HFFc6 (cell line): ENCODE measurements at places on chromosomes 13 and 19. TPM values are rescaled to one million over a fixed set of nuclear protein-coding genes. Genes with fewer than 3 reads are reported as not detected.

DNA sequence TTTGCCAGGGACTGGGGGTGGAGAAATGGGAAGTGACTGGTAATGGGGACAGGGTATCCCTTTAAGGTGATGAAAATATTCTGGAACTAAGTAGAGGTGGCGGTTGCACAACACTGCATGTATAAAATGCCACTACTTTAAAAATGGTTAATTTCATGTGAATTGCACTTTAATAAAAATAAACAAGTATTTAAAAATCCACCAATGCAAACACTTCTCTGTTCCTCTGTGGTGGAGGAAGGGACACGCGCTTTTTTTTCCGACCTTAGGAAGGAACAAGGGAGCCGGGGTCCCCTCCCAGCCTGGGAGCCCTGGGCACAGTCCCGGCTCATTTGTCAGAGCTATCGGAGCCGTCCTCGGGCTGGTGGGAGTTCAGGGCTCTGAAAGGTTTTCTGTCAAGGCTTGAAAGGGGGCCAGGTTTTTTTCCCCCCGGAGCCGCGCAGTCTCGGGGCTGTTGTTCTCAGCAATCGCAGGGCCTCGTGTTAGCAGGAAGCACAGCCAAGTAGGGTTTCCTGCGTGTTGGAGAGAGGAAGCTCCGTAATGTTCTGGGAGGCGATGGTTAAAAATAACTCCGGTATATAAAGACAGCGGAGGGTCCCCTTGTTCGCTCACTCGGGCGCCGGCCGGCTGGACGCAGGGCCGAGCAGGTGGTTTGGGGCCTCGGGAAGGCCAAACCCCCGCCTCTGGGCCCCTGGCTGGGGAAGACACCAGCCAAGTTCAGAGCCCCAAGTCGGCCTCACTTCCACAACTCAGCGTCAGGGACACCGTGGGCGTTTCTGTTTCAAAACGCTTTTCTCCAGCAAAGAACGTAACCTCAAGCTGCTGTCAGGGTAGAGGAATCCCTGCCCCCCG, 41.2 kb upstream of the KLF2 start:
- H3K36me3 ChIP-seq = no peaks in the 10 kb centered on the region
- peaks cover 34% of the 10 kb centered on the region for H3K4me1 ChIP-seq
- peaks cover 27% of the 10 kb centered on the region for H3K27me3 ChIP-seq
- peak overlapping the region; percentile 83 for H3K4me3 ChIP-seq
- H3K27ac ChIP-seq = peak overlapping the region; percentile 91

GRCh38 chr13:112905619-112905989, 63.4 kb upstream of the MCF2L start:
- DNase-seq = no peak
- H3K4me3 ChIP-seq = no peak overlapping the region
- no peaks in the 10 kb centered on the region for H3K4me1 ChIP-seq

- no peaks in the 10 kb centered on the region for H3K27me3 ChIP-seq
- no peaks in the 10 kb centered on the region for H3K36me3 ChIP-seq
- H3K4me3 ChIP-seq = no peak overlapping the region
- DNase-seq = no peak
- H3K4me1 ChIP-seq = no peaks in the 10 kb centered on the region
Observed at GRCh38 chr13:108278466-108278865, 8.9 kb downstream of the TNFSF13B start.

GRCh38 chr19:51644636-51645271, 1.9 kb downstream of the SIGLEC14 start:
- H3K27me3 ChIP-seq = peaks cover 17% of the 10 kb centered on the region
- H3K27ac ChIP-seq = no peak overlapping the region
- H3K36me3 ChIP-seq = no peaks in the 10 kb centered on the region
- H3K4me1 ChIP-seq = peaks cover 6% of the 10 kb centered on the region; the same call in 1 of the 2 replicates
- no peak for DNase-seq
- no peak overlapping the region for H3K4me3 ChIP-seq

- H3K27me3 ChIP-seq = no peaks in the 10 kb centered on the region; the same call in 1 of the 2 replicates
- H3K4me1 ChIP-seq = no peaks in the 10 kb centered on the region
- DNase-seq = no peak
Observed at GRCh38 chr19:31906111-31906871, 439.1 kb upstream of the ZNF507 start.

GRCh38 chr13:101917833-101918661, 465.6 kb downstream of the ITGBL1 start:
- H3K4me1 ChIP-seq = no peaks in the 10 kb centered on the region
- H3K27me3 ChIP-seq = peaks cover 25% of the 10 kb centered on the region
- H3K36me3 ChIP-seq = no peaks in the 10 kb centered on the region
- DNase-seq = no peak

GRCh38 chr19:17406046-17406886, 836 bp upstream of the BST2 start:
- DNase-seq = no peak
- peaks cover 7% of the 10 kb centered on the region for H3K27me3 ChIP-seq
- no peak overlapping the region for H3K27ac ChIP-seq

GRCh38 chr19:45613926-45614725, 12.1 kb upstream of the GPR4 start:
- H3K4me3 ChIP-seq = peak overlapping the region; percentile 79
- peak overlapping the region; percentile 98 for H3K27ac ChIP-seq
- H3K36me3 ChIP-seq = peaks cover 30% of the 10 kb centered on the region
- peaks cover 22% of the 10 kb centered on the region for H3K4me1 ChIP-seq

GRCh38 chr13:33213797-33214196, 71.8 kb downstream of the STARD13 start:
- H3K4me1 ChIP-seq = peaks cover 73% of the 10 kb centered on the region
- DNase-seq = no peak
- H3K36me3 ChIP-seq = peaks cover 37% of the 10 kb centered on the region
- peak overlapping the region; percentile 79 for H3K27ac ChIP-seq

- H3K36me3 ChIP-seq = no peaks in the 10 kb centered on the region
- peak within 1 kb of the TSS; percentile 89 for H3K4me3 ChIP-seq
- H3K27ac ChIP-seq = peak within 1 kb of the TSS; percentile 59; the same call in 1 of the 2 replicates
- H3K4me1 ChIP-seq = peaks cover 27% of the 10 kb centered on the region
Observed at GRCh38 chr19:45498411-45499195, at the start of gene PPM1N. Gene PPM1N (plus strand): TSS chr19:45498443. CDS start chr19:45498473, 30 bp downstream.

GRCh38 chr13:106917024-106917571, 349.2 kb upstream of the ARGLU1 start:
- H3K4me1 ChIP-seq = peaks cover 30% of the 10 kb centered on the region
- H3K27ac ChIP-seq = peak overlapping the region; percentile 83; the same call in 1 of the 2 replicates
- peaks cover 1% of the 10 kb centered on the region; the same call in 1 of the 2 replicates for H3K27me3 ChIP-seq

DNA sequence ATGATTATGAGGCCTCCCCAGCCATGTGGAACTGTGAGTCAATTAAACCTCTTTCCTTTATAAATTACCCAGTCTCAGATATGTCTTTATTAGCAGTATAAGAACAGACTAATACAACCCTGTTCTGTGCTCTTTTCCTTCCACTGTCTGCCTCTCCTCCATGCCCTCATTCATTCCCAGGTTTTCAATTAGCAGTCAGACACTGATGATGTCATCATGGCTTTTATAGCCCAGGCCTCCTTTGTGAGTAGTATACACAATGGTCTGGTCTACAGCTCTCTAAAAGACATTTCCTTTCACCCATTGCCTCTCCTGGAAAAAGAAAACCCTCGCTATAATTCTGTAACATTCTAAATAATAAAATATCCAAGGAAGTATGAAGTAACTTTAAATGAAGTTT, 25.5 kb downstream of the FGF14 start:
- no peaks in the 10 kb centered on the region for H3K4me1 ChIP-seq
- no peak overlapping the region for H3K4me3 ChIP-seq
- H3K27me3 ChIP-seq = no peaks in the 10 kb centered on the region
- H3K27ac ChIP-seq = no peak overlapping the region

DNA sequence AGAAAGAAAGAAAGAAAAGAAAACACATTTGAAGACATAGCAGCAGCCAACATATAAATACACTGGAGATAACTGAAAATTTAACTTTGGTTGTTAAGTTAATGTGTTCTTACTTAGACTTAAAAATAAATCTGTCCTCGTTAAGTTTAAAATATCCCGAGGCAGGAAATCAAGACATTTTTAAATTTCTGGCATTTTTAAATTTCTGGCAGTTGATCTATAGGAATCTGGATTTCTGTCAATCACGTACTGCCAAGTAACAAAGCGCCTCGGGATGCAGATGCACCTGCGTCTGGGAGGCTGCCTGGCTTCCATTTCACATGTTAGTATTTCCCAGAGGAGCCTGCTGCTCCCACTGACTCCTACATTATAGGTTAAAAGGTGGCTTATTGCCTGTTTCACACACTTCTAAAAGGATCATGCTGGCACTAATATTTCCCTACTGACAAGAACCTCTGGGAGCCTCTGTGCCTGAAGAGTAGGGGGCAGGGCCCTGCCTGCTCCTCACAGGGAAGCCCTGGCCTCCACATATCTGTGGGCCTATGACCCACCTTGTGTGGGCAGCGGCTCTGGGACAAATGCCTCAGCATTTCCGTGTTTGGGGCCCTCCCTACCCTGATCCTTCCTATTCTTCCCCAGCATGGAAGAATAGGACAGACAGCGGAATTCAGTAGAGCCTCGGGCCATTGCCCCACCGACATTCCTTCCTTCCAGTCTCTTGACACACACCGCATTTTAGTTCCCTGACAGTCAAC, 62.8 kb upstream of the ATP12A start:
- no peak overlapping the region for H3K27ac ChIP-seq
- peaks cover 10% of the 10 kb centered on the region for H3K27me3 ChIP-seq
- no peak overlapping the region for H3K4me3 ChIP-seq
- DNase-seq = no peak
- no peaks in the 10 kb centered on the region for H3K4me1 ChIP-seq
- no peaks in the 10 kb centered on the region for H3K36me3 ChIP-seq

- no peak overlapping the region for H3K4me3 ChIP-seq
- peaks cover 43% of the 10 kb centered on the region for H3K4me1 ChIP-seq
- DNase-seq = peak; percentile 37
- H3K36me3 ChIP-seq = no peaks in the 10 kb centered on the region
- H3K27ac ChIP-seq = peak overlapping the region; percentile 70
- peaks cover 1% of the 10 kb centered on the region; the same call in 1 of the 2 replicates for H3K27me3 ChIP-seq
Observed at GRCh38 chr13:109816112-109816807, 29.9 kb upstream of the IRS2 start.

- H3K27me3 ChIP-seq = peaks cover 9% of the 10 kb centered on the region
- H3K27ac ChIP-seq = no peak overlapping the region
- peaks cover 5% of the 10 kb centered on the region; the same call in 1 of the 2 replicates for H3K36me3 ChIP-seq
- H3K4me3 ChIP-seq = no peak overlapping the region
- peaks cover 13% of the 10 kb centered on the region for H3K4me1 ChIP-seq
Observed at GRCh38 chr19:34505321-34506025, 23.9 kb downstream of the WTIP start.

DNA sequence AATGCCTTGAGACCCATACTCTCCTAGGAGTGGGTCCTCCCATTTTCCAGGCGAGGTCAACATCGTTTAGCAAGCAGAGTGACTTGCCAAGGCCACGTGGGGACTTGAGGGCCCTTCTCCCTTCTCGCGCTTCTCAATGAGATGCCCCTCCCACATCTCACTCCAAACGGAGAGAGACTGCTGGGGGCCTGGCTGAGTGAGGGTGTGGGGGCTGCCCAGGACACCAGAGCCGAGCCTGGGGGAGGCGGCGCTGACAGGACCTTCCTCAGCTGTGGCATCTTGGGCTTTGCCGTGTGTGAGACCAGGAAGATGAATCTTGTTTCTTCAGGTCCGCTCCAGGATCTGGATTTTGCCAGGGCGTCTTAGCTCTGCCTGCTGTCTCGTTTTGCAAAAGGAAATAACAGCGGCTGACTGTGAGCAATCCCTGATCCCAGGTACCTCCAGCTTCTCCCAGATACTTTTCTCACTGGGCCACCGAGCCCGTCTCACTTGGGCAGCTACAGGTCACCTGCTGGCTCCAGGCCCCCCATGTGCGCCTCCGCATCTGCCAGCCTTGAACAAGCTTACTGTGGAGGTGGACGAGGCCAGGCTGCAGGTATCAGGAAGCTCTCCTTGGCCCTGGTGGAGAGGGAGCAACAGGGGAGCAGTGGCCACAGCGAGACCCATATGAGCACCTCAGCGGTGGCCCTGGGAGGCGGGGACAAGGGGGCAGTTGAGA, 6.0 kb downstream of the COX6B2 start:
- H3K27ac ChIP-seq = no peak overlapping the region
- no peak overlapping the region for H3K4me3 ChIP-seq
- no peak for DNase-seq
- no peaks in the 10 kb centered on the region; the same call in 1 of the 2 replicates for H3K36me3 ChIP-seq
- peaks cover 11% of the 10 kb centered on the region for H3K4me1 ChIP-seq
- peaks cover 12% of the 10 kb centered on the region for H3K27me3 ChIP-seq

- no peak overlapping the region for H3K27ac ChIP-seq
- peaks cover 23% of the 10 kb centered on the region for H3K4me1 ChIP-seq
- peaks cover 35% of the 10 kb centered on the region for H3K27me3 ChIP-seq
- H3K36me3 ChIP-seq = peaks cover 17% of the 10 kb centered on the region
- no peak for DNase-seq
Observed at GRCh38 chr13:41541142-41541938, 84.0 kb downstream of the RGCC start.

DNA sequence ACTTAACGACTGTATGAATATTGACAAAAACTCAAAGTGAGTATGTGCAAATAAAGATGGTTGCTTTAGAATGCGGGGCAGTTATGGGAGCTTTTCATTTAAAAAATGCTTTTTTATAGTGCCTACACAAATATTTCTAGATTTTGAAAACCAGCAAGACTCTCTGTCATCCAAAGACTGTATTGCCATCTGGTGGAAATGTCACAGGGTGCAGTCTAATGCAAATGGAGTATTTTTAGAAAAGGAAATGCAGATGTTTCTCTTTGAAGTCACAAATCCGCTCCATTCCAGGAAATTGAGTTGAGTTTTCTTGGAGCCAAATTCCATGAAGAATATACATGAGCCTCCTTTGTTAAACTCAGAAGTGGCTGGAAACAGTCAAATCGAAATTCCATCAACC, 2.3 kb upstream of the C1QTNF9B start:
- H3K4me1 ChIP-seq = peaks cover 59% of the 10 kb centered on the region
- H3K27ac ChIP-seq = peak overlapping the region; percentile 58
- H3K4me3 ChIP-seq = no peak overlapping the region
- H3K27me3 ChIP-seq = no peaks in the 10 kb centered on the region

DNA sequence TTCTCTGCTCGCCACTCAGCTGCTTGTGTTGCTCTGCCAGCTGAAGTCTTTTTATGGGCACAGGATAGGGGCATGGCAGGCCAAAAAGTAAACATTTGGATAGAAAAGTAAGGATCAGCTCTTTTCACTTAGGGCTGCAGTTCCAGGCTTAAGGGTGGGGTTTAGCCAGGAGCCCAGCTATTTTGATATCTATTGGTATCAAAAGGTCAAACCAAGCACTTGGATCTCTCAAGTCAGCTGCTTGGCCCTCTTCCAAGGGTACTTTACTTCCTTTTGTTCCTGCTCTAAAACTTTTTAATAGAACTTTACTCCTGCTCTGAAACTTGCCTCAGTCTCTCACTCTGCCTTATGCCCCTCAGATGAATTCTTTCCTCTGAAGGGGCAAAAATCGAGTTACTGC, 55.7 kb upstream of the ABCC4 start:
- no peak overlapping the region for H3K4me3 ChIP-seq
- H3K4me1 ChIP-seq = peaks cover 16% of the 10 kb centered on the region
- peaks cover 15% of the 10 kb centered on the region for H3K27me3 ChIP-seq
- no peaks in the 10 kb centered on the region for H3K36me3 ChIP-seq
- DNase-seq = no peak

The FUT3 gene
- not detected in 3 replicates for total RNA-seq

The CA11 gene
- total RNA-seq = 1.3 to 1.6 TPM (median 1.5 TPM) in 3 replicates

The MAB21L1 gene
- total RNA-seq = 42.7 to 44.0 TPM (median 43.9 TPM) in 3 replicates

The ZNF723 gene
- not detected in 2 replicates for total RNA-seq

The RAB20 gene
- 0.40 and 0.55 TPM in 2 replicates for total RNA-seq
